ENCODE measurements at places on chromosomes 6 and 20. TPM values are rescaled to one million over a fixed set of nuclear protein-coding genes. Genes with fewer than 3 reads are reported as not detected.

The BPI gene
- total RNA-seq, result not detected

The BMP6 gene
- 123 TPM for total RNA-seq

The RSPH4A gene
- total RNA-seq, result 0.63 TPM

The ADGRB3 gene
- under 0.01 TPM for total RNA-seq

DNA sequence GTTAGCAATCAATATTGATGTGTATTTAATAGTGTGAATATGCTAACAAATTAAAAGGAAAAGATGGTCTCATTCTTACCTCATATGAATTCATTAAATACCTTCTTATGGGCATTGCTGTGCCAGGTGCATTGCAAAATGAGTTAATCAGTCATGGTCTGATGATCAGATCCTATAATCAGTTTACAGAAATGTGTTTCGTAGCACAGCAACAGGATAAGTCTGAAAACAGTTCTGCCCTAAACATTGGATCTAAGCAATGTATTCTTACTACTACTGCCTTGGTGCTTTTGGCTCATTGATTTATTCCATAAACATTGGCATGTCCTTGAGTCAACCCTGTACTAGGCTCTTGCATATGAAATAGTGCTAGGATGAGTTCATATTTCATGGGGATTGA is 417.0 kb upstream of the JAG1 start:
- no peak for DNase-seq

DNA sequence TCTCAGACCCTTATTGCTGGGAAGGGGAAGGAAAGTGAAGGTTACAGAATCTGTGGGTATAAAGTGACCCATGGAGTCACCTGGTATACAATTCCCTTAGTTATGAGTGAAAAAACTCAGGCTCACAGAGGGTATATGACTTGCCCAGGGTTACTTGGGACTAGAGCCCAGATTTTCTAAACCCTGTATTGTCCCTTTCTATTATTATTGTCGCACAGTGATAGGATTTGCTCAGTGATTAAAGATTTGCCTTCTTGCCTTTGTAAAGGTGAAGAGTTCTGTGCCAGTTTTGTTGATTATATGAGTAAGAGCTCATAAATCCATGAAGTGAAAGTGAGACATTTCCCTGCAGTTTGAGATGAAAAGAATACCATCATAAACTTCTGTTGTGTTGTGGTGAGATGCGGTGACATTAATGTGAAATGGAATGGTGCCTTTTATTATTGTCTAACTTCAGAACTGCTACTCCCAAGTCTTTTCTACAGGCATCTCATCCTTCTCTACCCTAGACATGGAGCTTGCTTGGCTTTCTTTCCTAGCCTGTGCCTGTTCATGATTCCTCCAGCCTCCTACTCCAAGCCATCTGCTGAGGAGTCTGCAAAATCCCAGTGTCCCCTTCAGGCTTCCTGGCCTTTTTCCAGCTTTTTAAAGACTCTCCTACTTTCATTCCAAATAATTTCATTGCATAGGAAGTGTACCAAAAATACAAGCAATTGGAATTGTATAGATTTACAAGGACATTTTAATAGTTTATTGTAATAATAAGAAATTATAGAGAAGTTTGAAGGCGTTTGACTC is 33.5 kb upstream of the ADIG start:
- no peak for DNase-seq

DNA sequence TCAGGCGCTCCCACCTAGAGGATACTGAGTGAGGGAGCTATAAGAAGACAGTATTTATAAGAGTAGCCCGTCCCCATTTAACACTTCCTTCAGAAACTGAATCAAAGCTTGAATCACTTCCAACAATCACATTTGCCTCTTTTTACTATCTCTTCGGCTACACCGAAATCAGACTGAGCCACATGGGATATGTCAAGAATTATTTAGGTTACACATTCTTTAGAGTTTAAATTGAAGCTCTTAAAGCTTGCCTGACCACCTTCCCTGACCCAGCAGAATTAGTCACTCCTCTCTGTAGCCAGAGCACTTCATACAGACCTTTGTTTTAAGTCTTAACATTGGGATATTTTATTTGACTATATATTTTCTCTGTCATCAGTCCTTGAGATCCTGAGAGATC is 163.7 kb downstream of the MAFB start:
- no peak for DNase-seq

- no peak for DNase-seq
Observed at GRCh38 chr6:161406646-161407045, 132.8 kb upstream of the AGPAT4 start.

DNA sequence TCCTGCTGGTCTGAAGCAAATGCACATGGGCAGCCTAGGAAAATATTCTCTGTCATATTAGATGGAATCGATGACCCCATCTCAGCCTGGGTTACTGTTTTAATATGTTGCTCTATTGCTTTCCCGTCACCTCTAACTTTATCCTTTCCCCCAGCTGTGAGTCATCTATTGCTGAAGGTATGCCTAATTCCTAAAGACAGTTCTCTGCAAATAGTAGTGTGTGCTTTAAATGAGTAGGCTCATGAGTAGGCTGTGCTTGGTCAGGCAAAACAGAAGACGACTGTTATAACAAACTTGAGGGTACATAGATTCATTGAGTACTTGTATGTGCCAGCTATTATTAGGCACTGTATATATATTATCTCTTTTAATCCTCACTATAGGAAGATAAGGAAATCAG is 47.2 kb downstream of the CTNNBL1 start:
- no peak for DNase-seq

Measured in glomerular endothelial cell (primary cell).